ENCODE measurements at places on chromosomes 7 and 10. TPM values are rescaled to one million over a fixed set of nuclear protein-coding genes. Genes with fewer than 3 reads are reported as not detected.

CXCL12 gene
- 56.2 TPM for total RNA-seq

SHH gene
- total RNA-seq, result 8.1 TPM

GSAP gene
- 3.7 TPM for total RNA-seq

TMEM184A gene
- total RNA-seq, result 35.8 TPM

VWDE gene
- total RNA-seq, result 1.2 TPM

TMED4 gene
- 96.9 TPM for total RNA-seq

HK1 gene
- total RNA-seq, result 73.3 TPM

PAOX gene
- 3.5 TPM for total RNA-seq

STAG3 gene
- 3.8 TPM for total RNA-seq

C7orf33 gene
- total RNA-seq, result not detected

UNCX gene
- not detected for total RNA-seq

RBP3 gene
- total RNA-seq, result not detected

GATA3 gene
- 0.54 TPM for total RNA-seq

WASL gene
- 54.9 TPM for total RNA-seq

ASAH2B gene
- 3.2 TPM for total RNA-seq

NRP1 gene
- 11.7 TPM for total RNA-seq

FAM241B gene
- 4.5 TPM for total RNA-seq

TMEM236 gene
- total RNA-seq, result 16.6 TPM

ZPBP gene
- not detected for total RNA-seq

NPC1L1 gene
- total RNA-seq, result 0.11 TPM

LIPK gene
- total RNA-seq, result not detected
